ENCODE measurements at places on chromosomes 5 and 9.
A peak's percentile ranks its signal among the peaks of the same experiment; 100 is the strongest.

- no peak for DNase-seq
Measured at GRCh38 chr9:110877374-110877773, 160.9 kb downstream of the LPAR1 start.

GRCh38 chr5:83764101-83764500 lies 43.4 kb upstream of the HAPLN1 start:
- DNase-seq, result no peak

GRCh38 chr9:9901624-9902023 lies 711.2 kb downstream of the PTPRD start:
- no peak for DNase-seq

DNA sequence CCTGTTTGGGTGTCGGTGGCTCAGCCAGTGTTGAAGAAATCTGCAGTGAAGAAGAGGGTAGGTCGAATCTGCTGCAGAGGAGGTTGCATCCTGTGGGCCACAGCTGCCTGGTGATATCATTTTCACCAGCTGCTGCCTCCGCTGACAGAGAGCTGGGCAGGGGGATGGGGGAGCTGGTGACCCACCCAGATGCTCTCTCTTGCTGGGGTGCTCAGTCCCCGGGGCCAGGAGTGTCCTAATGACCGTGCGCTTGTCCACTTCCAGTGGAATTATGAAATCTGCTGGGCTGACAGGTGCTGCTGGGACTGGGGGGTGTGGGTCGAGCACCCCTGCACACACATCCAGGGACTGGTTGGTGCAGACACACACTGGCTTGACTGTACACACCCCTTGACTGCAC lies 83.2 kb upstream of the IRX4 start:
- no peak for DNase-seq

DNA sequence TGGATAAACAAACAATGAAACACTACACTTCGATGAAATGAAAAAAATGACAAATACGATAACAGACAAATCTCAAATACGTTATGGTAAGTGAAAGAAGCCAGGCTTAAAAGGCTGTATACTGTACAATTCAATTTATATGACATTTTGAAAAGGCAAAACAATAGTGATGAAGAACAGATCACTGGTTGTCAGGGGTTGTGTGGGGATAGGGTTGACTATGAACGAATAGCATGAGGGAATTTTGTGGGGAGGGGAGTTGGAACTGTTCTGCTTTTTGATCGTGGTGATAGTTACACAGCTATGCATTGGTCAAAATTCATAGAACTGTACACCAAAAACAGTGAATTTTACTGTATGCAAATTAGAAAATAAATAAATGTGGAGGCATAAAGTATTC lies 7.8 kb upstream of the FER start:
- DNase-seq, result no peak

GRCh38 chr5:129905473-129906176 lies 1.4 kb downstream of the CHSY3 start:
- DNase-seq, result no peak

DNA sequence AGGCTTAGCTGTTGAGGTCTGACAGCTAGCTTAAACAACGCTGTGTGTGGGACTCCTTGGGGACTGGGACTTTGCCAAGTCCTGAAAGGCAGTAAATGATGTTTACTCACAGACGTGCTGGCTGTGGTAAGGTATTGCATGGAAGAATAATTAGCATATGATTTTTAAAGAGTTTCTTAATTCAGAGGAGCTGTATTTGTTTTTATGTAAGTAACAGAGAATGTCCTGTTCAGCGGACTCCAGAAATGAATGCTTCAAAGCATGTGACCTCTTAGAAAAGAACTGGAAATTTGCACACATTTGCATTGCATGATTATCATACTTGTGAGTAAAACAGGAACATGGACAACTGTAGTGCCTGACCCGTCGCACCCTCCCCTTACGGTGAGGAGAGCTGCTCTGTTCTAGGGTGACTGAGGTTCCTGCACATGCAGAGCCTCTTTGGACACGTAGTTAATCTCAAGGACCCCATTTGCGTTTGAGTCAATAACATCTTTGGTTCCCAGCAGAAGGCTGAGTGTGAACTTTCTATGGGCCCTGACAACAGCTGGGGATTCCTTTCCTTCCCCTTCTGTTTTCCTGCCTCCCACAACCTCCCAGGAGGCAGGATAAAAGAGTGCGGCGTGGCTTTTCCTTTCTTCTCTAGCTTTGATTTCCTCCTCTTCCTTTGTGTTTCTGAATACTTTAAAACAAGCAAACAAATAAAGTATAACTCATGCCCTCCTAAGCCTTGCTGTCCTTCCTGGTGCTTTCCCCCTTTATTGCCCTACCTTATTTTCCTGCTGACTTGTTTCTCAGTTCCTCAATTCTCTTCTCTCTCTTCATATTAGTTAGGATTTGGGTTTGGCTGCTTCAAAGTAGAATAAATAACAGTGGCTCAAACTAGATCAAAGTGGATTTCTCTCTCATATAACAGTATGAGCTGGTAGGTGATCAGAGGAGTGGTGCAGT lies 157.2 kb upstream of the CD180 start:
- DNase-seq, result no peak

DNA sequence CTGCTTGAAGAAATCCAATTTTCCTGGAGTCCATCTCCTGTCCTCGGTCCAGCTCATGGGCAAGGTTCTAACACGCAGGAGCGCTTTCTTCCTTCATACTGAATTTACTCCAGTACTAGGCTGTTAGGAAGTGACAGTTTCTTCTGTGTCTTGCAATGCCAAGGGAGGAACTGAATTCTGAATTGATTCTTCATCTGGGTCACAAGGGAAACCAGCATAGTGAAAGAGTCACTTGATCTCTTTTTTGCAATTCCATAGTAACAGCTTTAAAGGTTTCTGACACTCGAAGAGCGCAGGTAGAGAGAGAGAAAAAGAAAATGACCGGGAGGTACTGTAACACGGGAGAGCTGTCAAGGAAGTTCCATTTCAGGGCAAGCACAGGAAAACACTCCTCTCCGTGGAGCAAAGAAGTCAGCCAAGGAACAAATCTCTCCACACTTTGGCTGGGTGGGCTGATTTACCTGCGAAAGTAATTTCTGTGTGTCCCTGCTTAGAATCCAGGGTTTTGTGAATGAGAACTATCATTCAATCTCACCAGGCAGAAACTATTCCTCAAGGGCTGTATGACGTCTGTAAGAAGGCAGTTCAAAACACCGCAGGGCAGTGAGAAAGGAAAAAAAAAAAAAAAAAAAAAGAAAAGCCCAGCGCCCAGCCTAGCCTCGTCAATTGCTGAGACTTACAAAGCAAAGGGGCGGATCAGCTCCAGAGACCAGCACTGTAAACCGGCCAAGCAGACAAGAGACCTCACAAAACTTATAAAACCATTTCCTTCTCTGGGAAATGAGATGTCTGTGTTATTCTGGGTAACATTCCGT lies 617.8 kb downstream of the PDE4D start:
- no peak for DNase-seq

GRCh38 chr9:113154946-113155345 lies 4.1 kb downstream of the SLC31A2 start:
- no peak for DNase-seq

DNA sequence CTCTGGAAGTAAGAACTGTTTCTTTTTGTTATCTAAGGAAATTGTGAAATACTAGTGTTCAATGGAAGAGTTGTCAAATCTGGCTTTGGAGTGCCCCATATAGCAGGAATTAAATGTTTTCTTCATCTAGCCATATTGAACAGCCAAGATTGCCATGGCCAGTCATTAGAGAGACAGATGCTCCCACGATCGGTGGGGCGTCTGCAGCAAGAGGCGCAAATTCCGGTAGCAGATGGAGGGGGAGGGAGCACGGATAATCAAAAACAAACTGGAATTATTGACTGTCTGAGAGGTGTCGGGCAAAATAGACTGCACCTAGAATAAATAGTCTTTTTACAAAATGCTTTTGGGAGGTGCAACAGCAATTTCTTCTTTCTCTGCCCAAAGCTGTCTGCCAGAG lies 139.1 kb upstream of the FSTL4 start:
- DNase-seq, result no peak

DNA sequence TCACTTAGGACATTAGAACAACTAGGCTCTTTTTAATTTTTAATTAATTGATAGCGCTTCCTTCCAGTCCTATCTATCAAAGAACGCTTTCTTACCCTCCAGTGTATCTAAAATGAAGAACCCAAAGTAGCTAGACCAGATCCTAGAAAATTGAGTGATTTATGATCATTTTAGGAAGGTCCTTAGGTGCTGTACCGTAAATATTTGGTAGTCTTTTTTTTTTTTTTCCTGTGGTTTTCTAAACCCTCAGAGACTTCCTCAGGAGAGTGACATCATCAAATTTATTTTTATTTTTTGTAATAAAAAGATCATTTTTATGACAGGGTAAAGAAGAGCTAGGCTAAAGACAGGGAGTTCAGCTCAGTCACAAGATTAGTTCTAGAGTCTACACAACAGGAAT lies 197.4 kb downstream of the WDR70 start:
- DNase-seq, result no peak

DNA sequence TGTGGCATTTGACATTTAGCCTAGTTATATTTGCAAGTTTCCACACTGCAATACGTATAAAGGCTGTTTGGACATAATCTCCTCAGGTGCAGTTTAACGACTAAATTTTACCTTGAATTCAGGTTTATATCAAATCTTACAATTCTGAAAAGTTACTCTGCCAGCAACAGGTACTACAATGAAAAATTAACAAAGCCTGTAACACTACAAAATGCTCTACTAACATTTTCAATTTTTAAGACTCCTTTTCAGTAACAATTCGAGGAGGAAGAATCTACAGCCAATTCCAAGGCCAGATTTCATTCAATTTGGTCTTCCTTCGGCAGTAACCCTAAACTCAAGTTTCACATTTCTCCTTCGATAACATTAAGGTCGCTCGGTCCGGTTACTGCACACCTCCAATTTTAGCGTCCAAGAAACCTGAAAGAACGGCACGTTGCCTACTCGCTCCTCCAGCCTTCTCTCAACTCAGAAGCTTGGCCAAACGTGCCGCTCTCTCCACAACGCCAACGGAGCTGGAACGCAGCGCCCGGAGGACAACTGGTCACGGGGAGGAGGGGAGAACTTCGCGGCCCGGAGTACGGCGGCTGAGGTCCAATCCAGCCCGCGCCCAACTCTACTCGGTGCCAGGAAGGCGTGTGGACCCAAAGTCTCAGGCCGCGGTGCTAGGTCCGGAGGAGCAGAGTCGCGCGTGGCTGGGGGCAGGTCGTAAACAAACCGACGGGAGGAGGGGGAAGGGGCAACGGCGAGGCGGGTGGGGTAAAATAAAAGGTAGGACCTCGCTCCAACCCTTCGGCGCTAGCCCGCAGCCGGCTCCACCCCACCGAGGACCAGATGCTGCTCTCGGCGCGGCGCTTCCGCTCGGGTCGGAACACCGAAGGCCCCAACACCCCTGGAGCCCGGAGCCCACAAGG lies 681 bp downstream of the FNIP1 start:
- peak; percentile 18 for DNase-seq

GRCh38 chr5:35052838-35053237 lies 5.1 kb upstream of the AGXT2 start:
- no peak for DNase-seq

DNA sequence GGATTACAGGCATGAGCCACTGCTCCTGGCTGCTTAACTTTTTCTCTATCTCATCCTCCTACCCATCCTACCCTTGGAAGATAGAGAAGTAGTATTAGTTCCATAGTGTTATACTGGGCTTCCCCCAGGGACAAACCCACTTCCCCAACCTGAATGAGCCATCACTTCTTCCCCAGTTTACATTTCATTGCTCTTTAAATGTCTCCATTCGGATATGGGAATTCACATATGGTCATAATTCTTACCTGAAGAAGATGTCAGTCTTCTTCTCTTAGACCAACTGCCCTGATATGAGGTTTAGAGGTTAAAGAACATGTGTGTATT lies 1.9 kb downstream of the CD274 start:
- no peak for DNase-seq

- peak; percentile 6 for DNase-seq
Measured at GRCh38 chr5:34915856-34916192, 313 bp downstream of the BRIX1 start.

- no peak for DNase-seq
Measured at GRCh38 chr5:133863857-133864585, 104.4 kb downstream of the C5orf15 start.

DNA sequence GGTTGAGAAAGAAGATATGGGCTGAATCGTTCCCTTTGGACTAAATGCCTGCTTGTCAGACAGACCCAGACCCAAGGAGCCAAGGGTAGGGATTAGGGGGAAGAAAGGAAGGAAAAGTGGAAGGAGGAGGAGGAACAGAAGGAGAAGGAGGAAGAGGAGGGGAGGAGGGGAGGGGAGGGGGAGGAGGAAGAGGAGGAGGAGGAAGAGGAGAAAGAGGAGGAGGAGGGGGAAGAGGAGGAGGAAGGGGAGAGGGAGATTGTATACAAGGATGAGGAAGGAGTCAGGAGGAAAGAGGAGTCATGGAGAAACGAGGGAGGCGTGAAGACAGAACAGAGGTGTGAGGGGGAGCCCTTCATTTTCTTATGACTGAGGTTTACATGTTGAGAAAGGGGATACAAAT lies 46.9 kb upstream of the DNAH5 start:
- DNase-seq, result no peak

DNA sequence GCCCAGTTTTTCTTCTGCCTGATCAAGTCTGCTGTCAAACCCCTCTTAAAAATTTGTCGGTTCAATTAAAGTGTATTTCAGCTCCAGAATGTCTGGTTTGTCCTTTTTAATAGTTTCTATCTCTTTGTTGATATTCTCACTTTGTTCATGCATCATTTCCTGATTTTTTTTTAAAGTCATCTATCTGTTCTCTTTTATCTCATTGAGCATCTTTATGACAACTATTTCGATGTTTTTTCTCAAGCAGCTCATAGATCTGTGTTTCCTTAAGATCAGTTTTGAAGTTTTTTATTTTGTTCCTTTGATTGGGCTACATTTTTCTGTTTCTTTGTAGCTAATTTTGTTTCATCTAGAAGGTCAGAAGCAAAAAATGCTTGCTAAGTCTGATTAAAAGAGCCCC lies 53.7 kb downstream of the FGD3 start:
- DNase-seq, result no peak

- DNase-seq, result no peak
Measured at GRCh38 chr9:136085815-136086212, 9.3 kb downstream of the NACC2 start.

DNA sequence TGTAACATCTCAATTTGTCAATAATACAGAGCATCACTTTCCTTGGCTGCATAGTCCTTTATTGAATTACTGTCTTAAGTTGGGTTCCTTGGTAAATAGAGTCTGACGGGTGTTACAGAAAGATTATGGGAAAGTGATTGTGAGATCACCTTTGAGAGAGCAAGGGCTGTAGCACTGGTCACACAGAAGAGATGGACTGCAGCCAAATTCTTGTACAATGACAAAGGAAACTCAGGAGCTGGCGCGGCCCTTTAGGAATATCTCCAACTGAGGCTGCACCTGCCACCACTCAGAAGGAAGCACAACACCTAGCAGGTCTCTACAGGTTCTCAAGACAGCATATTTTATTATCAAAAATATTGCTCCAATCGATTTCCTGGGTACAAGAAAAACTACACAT lies 350.0 kb upstream of the ISL1 start:
- DNase-seq, result no peak

DNA sequence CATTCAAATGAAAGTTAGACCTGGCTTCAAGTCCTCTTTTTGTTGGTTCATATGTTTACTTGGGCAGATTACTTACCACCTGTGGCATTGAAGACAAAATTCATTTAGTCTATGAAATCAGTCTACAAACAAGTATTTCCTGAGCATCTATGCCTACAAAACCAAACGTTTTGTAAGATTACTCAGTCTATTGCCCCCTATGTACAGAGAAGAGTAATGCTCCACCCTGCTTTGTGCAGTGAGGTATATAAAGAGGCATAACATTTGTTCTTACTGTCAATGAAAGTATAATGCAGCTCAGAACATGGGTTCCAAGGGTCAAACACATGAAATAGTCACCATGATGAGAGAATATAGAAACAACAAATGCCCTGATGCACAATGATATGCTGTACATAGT lies 580.7 kb downstream of the KIF4B start:
- no peak for DNase-seq
